ENCODE measurements at places on chromosomes 1 and 21.
A peak's percentile ranks its signal among the peaks of the same experiment; 100 is the strongest.

DNA sequence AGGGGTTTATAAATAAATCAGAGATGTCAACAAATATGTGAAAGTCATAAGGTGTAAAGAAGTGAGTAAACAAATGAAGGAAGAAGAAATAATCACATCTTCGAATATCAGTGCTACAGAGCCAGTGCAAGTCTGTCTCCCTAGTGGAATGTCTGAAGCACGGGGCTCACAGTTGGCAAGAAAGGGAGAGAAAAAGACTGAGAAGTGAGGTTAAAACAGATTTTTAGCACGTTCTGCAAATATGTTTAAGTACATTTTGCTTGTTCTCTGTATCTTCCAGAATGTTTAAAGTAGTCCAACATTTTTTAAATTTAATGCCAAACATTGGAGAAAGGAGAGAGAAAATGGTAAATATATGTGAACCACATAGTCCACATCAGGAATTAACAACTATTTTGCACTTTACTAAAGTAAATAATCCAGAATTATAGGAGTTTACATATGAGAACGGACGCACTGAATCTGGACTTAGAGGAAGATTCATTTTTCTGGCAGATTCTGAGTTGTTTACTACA is 682.4 kb downstream of the LTN1 start:
- no peak for DNase-seq

DNA sequence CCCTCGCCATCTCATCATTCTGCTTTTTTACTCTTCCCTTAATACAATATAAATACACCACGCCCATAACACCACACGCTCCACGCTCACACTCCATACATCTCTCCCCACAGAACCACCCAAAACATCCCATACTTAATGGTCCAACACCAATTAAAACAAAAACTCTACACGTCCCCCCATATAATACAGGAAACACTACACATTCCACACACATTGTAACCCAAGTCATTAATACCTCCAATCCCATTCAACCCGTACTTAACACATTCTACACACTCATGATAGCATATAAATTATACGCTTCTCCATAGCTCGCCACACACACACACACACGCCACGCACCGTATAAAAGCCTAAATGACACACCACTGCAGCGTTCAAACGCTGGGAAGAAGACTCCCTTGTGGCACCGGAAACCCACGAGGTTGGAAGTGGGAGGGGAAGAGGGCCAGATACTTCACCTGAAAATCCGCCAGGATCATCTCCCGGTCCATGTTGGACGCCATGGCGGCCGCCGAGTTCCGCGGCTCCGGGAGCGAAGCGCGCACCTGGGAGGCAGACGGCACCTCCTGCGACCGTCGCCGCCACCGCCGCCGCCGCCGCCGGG is 659 bp downstream of the FAF1 start:
- no peak for DNase-seq

- no peak for DNase-seq
Observed at GRCh38 chr1:55812281-55812680, 597.1 kb upstream of the USP24 start.

- DNase-seq, result peak; percentile 43
Observed at GRCh38 chr1:235045034-235045690, 83.5 kb downstream of the TOMM20 start.

GRCh38 chr21:17834639-17835354 is 15.6 kb upstream of the C21orf91 start:
- no peak for DNase-seq

- DNase-seq, result no peak
Observed at GRCh38 chr21:23853796-23854379, 1753.4 kb downstream of the MRPL39 start.

- DNase-seq, result no peak
Observed at GRCh38 chr1:218323568-218324225, 21.4 kb upstream of the TGFB2 start.

DNA sequence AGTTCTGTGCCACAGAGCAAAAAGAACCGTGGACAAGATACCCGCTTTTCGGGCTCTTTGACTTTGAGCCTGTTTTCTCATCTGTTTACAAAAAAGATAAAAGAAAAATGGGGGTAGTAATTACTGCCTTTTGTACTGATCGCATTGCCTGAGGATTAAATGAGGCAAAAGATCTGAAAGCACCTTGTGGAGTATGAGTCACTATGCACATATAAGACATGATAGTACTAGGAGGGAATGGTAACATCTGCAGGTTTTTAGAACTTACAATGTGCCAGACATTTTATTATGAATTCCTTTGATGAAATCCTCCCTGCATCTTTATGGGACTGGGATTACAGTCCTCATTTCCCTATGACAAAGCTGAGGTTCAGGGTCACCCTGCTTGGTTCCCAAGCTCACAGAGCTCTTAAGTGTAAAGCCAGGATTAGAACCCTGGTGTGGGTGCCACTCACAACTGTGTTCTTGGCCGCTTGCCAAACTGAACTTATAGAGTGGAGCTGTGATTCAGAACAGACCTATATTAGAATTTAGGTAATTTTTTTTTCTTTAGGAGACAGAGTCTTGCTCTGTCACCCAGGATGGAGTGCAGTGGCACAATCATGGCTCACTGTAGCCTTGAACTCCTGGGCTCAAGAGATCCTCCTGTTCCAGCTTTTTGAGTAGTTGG is 1.8 kb downstream of the DISC1 start:
- peak; percentile 82 for DNase-seq

GRCh38 chr1:221892301-221892830 is 150.5 kb upstream of the DUSP10 start:
- no peak for DNase-seq

GRCh38 chr1:167601442-167602383 is 28.3 kb upstream of the RCSD1 start:
- peak; percentile 17 for DNase-seq

- DNase-seq, result no peak
Observed at GRCh38 chr1:42432714-42433113, 23.1 kb downstream of the ZMYND12 start.

DNA sequence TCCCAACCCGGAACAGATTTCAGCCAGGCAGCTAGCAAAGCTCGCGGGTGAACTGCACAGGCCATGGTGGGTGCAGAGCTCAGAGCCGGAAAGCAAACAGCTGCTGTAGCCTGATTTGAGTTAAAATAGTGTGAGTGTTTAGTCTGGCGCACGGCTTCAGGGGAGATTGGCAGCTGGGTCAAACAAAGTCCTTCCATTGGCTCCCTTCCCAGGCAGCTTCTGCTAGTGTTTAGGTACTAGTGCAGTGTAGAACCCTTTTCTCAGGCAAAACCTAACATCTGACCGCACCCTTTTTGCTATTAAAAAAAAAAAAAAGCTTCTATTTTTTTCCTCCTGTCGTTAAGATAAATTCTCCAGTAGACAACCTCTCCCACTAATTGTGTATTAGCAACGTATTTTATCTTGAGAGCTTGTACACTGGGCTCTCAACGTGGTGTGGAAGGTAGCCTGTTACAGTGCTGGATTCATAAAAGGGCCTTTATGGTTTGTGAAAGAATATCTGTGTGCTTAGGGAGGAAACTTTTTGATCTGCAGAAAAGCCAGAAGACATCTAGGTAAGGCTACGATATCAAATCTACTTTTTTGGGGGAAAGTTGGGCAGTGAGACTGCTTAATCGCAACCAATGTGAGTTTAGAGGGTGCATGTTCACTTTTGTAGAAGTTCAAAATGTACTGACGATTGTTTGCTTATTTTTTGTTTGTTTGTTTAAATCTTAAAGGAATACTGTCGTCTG is 689.6 kb downstream of the USP25 start:
- no peak for DNase-seq

DNA sequence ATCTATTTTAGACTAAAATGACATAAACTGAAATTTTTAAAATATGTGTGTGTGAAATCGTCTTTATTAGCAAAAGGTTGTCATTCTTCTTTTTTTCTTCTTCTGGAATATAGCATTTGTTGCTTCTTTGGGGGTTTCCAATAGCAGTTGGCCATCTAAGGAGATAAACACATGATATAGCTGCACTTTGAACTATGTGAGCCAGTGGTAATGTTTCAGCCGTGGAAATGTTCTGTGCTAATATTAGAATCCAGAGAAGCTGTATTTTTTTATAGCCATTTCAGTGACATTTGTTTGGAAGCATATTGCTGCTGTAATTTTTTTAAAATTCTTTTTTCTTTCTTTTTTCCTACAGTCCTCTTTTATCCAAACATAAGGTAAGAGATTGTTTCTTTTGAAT is 75.1 kb downstream of the CNST start:
- no peak for DNase-seq

DNA sequence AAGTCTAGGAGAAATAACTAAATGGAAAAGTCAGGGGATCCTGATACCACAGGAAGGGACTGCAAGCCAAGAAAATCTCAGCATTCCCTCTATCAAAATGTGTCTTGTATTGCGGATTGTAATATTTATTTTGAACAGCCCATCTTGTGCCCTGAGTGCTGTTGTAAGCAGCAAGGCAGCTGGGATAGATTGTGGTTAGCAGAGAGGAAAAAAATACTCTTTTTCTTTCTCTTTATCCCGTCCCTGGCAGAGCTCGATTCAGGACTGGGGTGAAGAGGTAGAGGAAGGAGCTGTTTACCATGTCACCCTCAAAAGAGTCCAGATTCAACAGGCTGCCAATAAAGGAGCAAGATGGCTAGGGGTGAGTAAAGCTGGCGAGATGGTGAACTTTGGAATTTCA is 1.2 kb downstream of the RGL1 start:
- no peak for DNase-seq

- DNase-seq, result no peak
Observed at GRCh38 chr1:31510853-31511789, 65.2 kb upstream of the TINAGL1 start.

DNA sequence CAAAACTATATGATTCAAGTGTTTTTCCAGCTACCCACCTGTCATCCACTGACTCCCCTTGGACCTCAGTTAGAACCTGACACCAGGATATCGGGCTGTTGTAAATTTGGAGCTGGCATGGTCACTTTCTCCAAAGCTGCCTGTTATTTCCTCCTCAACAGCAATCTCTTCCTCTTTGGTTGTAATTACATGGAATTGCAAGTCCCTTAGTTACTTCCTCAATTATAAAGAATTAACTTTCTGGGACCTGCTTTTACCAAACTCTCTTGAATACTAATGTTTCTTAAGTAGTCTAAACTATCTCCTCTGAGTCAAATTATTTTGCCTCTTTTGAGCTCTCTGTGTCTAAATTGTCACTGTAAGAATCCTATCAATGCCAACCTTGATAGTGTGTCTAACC is 150.3 kb upstream of the SGIP1 start:
- DNase-seq, result no peak

- DNase-seq, result no peak
Observed at GRCh38 chr21:34973685-34974084, 75.4 kb downstream of the RUNX1 start.

- DNase-seq, result no peak
Observed at GRCh38 chr1:4256351-4256750, 356.3 kb upstream of the C1orf174 start.

GRCh38 chr1:70314706-70315304 is 39.7 kb downstream of the ANKRD13C start:
- no peak for DNase-seq

GRCh38 chr1:33316601-33317000 is 4.3 kb downstream of the A3GALT2 start:
- DNase-seq, result no peak

- no peak for DNase-seq
Observed at GRCh38 chr1:118717893-118718292, 270.2 kb downstream of the TBX15 start.

DNA sequence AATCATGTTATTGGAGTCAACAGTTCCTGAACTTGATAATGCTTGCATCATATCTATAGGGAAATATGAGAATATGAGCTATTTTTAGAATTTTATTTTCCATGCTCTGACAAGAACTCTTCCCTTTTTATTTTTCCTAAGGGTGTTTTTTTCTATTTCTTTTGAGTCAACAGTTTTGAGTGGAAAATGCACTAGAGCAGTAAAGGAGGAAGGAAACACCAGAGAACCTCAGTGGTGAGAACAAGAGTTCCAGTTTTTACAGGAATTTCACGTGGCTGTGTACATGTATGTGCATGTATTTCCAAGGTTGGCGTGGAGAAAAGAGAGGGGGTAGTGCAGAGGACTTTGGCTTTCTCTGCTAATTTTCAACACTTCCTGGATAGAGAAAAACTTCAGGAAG is 63.6 kb upstream of the TNFSF18 start:
- DNase-seq, result no peak

Data from activated CD4-positive, alpha-beta T cell treated with anti-CD3 and anti-CD28 coated beads for 48 hours (primary cell).